ENCODE measurements at places on chromosomes 2 and 18.

GRCh38 chr18:46946656-46947282 is 29.4 kb downstream of the KATNAL2 start:
- DNase-seq = no peak

GRCh38 chr2:108588070-108588668 is 53.9 kb downstream of the LIMS1 start:
- no peak for DNase-seq

GRCh38 chr18:72410399-72410798 is 133.7 kb downstream of the CBLN2 start:
- no peak for DNase-seq

GRCh38 chr2:218997731-218998130 is 4.5 kb upstream of the CRYBA2 start:
- DNase-seq = no peak

GRCh38 chr2:217790195-217790594 is 212.6 kb downstream of the TNS1 start:
- no peak for DNase-seq

DNA sequence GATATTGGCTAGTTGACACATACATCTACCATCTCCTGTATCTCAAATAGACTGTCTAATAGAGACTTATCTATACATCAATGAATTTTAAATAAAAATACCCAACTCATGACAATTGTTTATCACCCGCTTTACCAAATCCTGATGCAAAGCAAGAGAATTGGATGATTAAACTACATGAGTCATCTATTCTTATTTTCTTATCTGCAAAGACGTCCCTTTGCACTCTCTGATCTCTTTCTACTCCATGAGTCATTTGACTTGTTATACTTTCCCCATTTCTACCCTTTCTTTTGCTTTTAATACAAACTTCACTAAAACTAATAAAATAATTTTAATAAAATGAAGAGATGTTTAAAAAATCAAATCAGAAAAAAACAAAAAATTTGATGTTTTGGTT is 261.7 kb upstream of the MAP2 start:
- DNase-seq = no peak

DNA sequence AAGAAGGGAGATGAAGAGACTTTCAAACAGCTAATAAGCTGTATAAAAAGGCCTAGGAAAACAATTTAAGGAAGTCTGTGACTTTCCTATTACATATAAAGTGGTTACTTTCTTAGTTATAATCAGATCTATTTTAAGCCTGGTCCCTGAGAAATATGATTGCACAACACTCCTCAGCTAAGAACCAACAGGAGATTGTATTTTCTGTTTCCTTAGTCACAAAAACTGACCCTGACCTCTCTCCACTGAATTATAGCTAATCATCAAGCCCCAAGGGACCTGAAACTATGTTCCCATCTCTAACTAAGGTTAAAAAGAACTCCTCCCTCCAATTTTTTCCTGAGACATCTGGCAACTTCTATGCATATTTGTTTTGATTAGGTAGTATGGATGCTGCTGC is 106.9 kb downstream of the ROCK1 start:
- no peak for DNase-seq

- DNase-seq = no peak
These were observed 210.3 kb downstream of the UBE2E3 start for GRCh38 chr2:181190711-181191110.

- DNase-seq = no peak
These were observed 273.4 kb upstream of the SIX2 start for GRCh38 chr2:45282646-45283045.

- DNase-seq = no peak
These were observed 42.8 kb upstream of the CYTIP start for GRCh38 chr2:157486596-157487270.

DNA sequence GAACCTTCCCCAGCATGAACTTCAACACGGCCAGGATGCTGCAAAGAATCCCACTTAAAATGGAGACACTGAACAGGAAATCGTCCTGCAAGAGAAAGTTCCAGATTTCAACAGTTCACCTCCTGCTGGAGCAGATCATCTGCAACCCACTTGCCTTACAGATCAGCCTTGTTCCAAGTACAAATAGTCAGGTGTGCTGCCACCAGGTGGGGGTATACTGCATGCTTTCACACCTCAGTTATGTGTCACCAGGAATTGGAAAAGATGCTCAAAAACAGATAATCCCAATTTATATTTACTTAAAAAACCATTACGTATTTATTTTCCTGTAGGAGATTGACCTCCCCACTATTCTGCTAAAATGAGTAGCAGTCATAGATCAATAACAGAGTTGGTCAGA is 212.3 kb downstream of the MGAT5 start:
- no peak for DNase-seq

GRCh38 chr2:165601928-165602521 is 132.5 kb downstream of the CSRNP3 start:
- DNase-seq = no peak

- peak; percentile 21 for DNase-seq
These were observed 85.1 kb upstream of the ACAA2 start for GRCh38 chr18:49898421-49898820.

DNA sequence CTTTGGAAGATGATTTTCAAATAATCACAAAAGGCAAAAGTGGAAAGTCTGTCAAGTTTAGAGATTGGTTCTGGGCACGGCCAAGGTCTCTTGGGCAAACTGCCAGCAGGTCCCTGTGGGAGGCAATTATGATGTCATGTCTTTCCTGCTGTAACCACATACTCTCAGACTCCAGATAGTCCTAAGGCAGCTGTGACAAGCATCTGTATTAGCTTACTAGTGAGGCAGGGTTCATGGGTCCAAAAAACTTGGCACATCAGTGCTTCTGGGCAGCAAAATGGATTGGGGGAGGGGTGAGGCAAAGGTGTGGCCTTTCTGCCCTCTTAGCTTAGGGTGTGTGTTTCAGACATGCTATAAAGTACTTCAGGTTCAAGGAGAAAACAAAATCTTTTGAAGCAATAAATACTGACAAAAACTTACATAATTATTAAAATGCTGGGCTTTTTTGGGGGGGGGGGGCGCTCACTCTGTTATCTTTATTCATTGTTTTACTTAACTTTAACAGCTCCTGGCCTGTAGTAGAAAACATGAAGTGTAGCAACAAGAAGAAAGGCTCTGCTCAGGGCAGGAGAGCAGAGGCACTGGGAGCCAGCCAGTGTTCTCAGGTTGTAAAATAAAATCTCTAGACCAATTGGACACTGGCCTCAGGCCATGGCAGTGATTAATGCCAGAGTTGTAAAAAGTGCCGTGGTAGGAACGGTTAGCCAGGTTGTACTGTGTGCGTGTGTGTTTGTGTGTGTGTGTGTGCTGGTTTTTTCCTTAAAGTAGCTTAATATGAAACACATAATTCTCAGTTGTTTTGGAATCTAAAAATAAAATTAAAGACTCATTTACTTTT is 14.3 kb upstream of the TANC1 start:
- DNase-seq = no peak

DNA sequence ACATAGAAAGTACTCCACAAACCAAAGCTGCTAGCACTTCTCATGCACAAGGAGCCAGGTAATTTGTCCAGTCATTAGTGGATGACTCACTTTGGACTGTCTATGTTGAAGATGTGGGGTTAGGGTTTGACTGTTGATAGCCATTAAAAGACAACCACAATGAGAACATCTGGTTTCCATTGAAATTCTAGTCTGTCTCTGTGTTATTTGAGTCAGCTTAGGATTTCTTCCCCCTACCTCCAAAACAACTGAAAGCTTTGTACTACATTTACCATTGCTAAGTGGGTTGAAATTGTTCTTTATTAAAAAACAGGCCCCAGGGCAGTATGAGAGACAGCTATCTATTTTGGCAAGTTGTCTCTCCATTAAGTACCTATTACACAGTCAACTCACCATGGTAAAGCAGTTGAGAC is 50.2 kb upstream of the ANKRD44 start:
- no peak for DNase-seq

- no peak for DNase-seq
These were observed 678 bp upstream of the UBE2E3 start for GRCh38 chr2:180979749-180980105.

DNA sequence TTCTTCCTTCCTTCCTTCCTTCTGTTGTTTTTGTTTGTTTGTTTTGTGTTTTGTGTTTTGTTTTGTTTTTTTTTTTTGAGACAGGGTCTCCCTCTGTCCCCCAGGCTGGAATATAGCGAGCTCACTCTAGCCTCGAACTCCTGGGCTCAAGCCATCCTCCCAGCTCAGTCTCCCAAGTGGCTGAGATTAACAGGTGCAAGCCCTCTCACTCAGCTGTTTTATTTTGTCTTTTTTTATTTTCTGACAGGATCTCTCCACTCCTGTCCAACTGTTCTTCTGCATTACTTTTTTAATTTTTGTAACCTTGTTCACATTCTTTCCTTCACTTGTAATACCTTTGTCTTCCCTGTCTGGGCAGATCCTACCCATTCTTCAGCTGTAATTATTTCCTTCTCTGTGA is 23.6 kb downstream of the MAP3K20 start:
- DNase-seq = no peak

DNA sequence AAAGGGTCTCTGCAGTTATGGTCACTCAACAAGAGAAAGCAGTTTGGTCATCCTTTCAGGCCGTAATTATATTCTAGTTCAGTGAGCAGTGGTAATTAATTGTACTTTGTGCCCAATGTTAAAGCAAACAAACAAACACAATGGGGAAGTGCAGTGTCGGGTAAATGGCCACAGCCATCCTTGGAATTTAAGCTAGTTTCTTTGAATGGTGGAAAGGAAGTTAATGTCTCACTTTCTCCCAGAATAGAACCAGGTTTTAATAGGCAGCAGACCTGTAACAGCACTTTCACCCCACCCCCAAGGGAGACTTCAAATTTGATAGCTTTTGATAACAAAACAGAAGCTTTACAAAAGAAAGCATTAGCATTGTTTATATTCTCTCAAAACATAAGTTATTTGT is 20.0 kb upstream of the ITGAV start:
- no peak for DNase-seq

- no peak for DNase-seq
These were observed 48.2 kb downstream of the PIGN start for GRCh38 chr18:62138461-62139235.

DNA sequence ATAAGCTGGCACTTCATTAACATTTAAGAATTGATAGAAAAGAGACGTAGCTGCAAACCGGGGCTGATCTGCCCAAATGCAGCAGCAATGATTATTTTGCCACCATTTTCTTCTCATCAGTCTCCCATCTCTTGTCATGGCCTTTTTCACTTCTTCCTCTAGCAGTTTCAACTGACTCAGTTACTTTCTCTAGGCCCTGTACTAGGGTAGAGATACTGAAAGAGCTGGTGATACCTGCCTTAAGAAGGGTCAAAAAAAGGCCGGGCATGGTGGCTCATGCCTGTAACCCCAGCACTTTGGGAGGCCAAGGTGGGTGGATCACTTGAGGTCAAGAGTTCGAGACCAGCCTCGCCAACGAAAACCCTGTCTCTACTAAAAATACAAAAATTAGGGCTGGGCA is 127.4 kb downstream of the LTBP1 start:
- DNase-seq = no peak

GRCh38 chr18:12305930-12306629 is 2.0 kb upstream of the TUBB6 start:
- no peak for DNase-seq

DNA sequence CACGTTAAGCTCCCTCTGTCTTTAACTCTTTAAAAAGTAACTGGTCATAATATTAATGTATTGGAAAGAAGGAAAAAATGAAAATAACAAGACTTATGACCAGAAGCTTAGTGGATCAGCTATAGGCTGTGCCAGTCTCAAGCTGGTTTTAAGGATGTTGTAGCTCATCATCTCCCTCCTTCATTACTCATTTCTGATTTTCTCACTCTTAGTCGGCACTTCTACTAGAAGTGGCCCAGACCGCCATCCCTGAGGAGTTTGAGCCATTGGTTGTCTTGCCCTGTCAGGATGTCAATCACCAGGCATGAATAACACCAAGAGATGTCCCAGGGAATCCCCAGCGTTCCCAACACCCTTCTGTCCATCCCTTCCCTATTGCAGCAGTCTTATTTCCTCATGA is 151.5 kb downstream of the ASXL3 start:
- DNase-seq = no peak

DNA sequence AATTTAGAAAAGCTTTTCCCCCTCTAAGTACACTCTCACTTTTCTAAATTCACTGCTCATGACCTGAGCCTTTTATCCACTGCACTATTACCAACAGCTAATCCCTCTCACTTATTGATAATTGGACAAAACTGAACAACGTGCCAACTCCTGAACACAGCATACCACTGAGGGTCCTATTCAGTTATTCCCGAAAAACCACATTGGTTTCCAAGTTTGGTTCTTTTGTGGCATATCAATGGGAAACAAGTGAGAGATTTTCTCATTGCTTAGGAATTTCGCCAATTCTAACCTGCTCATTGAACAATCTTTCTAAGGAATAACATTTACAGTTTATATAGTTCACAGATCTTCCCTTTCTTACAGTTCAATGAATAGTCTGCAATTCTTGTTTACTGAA is 977.4 kb downstream of the TMEM182 start:
- DNase-seq = no peak

DNA sequence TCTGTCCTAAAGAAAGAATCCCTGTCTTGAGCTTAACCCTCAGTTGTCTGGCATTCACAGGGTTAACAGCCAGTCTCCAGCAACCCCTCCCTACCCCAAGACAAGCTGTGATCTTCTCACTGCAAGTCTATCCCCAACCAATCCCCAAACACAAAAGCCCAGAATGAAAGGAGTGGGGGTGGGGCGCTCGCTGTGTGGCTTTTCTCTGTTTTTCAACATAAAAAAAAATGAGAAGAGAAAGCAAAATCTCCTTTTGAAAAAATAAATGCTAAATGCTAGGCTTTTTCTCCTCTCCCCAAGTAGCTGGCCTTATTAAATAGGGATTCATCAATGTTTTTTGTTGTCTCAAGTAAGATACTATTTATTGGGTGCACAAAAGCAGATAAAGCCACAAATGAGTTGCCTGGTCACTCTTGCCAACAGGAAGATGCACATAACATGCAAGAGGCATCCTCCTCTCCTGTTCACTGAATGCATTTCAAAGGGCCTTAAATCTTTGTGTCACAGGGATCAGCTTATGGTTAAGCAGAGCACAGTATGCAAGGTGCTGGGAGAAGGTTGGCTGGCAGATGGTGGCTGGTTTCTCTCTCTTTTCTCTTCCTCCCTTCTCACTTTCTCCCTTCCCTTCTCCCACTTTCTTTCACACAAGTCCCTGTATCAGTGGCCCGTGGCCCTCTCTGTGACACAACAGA is 225.6 kb downstream of the CMPK2 start:
- DNase-seq = no peak

GRCh38 chr2:105324101-105324500 is 5.4 kb downstream of the TGFBRAP1 start:
- no peak for DNase-seq

- no peak for DNase-seq
These were observed 30.9 kb downstream of the MBP start for GRCh38 chr18:77101410-77102258.

- no peak for DNase-seq
These were observed 95.1 kb downstream of the SPTBN1 start for GRCh38 chr2:54551123-54551756.

GRCh38 chr18:44841221-44841620 is 160.5 kb downstream of the SETBP1 start:
- no peak for DNase-seq

DNA sequence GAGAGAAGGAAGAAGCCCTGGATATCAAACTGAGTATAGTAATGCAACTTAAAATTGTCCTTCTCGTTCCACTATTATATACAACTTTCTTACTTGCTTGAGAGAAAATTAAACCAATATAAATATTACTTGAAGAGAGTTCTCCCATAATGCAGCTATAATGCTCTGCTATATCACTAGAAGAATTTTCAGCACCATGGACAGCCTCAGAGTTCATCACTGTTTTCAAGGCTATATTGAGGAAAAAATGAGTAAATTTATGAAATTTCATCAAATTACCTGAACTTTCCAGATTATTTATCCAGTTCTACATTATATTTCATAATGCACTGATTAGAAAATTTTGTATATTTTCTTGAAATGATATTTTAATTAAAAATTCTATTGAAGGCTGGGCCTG is 1053.5 kb upstream of the FAM98A start:
- DNase-seq = no peak
